ENCODE measurements at places on chromosomes 3 and 15.

GRCh38 chr3:5270666-5271371 lies 83.3 kb downstream of the EDEM1 start:
- DNase-seq, result no peak

GRCh38 chr3:138845771-138846173 lies 11.0 kb upstream of the PIK3CB start:
- DNase-seq, result no peak

- DNase-seq, result no peak
These were observed 42.3 kb upstream of the SLC25A36 start for GRCh38 chr3:140899363-140899762.

DNA sequence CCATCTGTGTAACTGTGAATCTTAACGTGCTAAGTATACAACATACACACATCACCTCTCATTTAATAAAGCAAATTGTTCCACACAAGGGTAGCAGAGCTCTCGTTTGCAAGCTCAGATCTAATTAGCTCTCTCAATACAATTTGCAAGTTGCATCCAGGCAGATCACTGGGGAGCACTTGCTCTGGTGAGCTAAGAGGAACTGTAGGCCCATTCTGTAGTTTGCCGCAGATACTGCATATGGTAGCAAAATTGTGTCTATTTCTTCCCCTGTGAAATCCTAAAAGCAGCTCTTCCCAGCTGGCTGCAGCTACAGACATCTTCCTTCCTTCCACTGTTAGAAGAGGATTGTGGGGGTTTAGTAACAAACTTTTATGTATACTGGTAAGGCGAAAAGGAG lies 288.7 kb upstream of the ADAMTS9 start:
- DNase-seq, result no peak

- DNase-seq, result no peak
These were observed 519 bp downstream of the ABHD6 start for GRCh38 chr3:58237941-58238681.

DNA sequence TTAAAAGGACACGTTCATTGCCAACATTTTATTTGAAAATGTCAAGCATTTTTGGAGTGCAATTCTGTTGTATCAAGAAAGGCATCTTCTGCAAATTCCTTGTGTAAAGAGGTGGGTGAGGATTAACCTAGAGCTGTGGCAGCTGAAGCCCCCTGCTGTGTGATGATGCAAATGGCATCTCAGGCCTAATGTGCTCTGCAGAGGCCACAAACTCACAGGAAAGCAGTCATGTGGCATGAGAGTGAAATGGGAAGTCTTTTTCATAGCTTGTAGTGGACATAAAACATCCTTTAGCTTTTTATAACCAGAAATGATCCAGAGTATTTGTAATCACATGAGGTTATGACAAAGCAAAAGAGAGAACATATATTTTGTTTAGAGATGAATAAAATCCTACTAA lies 6.4 kb downstream of the CADM2 start:
- DNase-seq, result no peak

DNA sequence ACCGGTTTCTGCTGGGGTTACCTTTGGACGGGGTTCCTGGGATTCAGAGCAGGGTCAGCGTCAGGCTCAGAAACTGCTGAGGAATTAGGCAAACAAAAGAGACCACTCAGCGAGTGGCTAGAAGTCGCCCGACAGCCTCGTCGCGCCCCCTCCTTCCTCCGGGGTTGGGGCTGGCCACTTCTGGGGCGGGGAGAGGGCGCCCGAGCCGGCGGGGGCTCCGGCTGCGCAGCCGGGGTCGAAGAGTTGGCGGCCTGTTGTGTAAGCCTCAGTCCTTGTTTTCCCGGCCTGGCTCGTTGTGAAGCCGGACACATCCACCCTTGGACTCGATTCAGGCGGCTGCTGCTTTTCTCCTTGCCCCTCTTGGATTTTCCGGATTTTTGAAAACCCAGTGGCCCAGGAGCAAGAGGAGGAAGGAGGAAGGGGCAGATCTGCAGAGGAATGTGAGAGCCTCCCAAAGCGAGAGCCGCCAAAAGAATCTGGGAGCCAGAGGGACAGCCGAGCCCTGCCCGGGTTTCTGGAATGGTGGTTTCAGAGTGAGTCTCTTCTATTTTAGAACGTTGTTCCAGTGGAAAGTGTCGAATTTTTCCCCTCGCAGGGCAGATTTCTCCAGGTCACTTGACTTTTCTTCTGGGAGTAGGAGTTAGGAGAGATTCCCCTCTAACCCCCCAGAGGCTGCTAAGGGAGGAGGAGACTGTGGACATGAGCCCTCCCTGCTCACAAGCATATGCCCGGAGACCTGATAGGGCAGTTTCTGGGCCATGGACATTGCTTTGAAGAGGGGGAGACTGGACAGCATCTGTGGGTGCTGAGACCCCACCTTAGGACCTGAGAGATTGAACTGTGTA lies 666 bp downstream of the SNX33 start:
- no peak for DNase-seq

GRCh38 chr3:103510760-103511159 lies 1075.9 kb downstream of the ZPLD1 start:
- DNase-seq, result no peak

- no peak for DNase-seq
These were observed 5.8 kb upstream of the ZNF770 start for GRCh38 chr15:34993877-34994276.

- no peak for DNase-seq
These were observed 41.8 kb downstream of the ANP32A start for GRCh38 chr15:68778876-68779275.

DNA sequence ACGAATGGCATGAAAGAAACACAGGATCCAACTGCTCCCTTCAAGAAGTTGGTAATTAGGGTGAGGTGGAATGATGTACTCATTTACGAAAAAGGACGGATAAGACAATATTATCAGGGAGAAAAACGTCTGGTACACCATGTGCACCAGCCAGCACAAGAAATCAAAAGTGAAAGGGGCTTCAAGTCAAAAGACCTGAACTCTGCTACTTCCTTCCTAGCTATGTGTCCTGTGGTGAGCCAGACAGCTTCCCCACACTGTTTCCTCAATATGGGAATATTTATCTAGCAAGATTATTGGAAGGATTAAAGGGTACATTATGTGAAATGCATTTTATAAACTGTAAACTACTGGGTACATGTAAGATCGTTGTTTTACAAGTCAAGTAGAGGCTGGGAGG lies 33.9 kb downstream of the RAB27A start:
- DNase-seq, result no peak

All from activated T-helper 1 cell treated with anti-CD3 and anti-CD28 coated beads, Interleukin-2, amount 50 U/mL, for 16 hours (primary cell).